Activated T-cell treated with anti-CD3 and anti-CD28 coated beads, Interleukin-2, amount 50 U/mL, for 48 hours (primary cell): ENCODE measurements at places on chromosomes 1 and 21.

GRCh38 chr21:46068516-46069079 is 29.3 kb upstream of the COL6A2 start:
- no peak for DNase-seq

GRCh38 chr1:171610385-171610784 is 11.7 kb upstream of the MYOCOS start:
- no peak for DNase-seq

GRCh38 chr1:203278082-203278884 is 27.0 kb upstream of the BTG2 start:
- DNase-seq: no peak

DNA sequence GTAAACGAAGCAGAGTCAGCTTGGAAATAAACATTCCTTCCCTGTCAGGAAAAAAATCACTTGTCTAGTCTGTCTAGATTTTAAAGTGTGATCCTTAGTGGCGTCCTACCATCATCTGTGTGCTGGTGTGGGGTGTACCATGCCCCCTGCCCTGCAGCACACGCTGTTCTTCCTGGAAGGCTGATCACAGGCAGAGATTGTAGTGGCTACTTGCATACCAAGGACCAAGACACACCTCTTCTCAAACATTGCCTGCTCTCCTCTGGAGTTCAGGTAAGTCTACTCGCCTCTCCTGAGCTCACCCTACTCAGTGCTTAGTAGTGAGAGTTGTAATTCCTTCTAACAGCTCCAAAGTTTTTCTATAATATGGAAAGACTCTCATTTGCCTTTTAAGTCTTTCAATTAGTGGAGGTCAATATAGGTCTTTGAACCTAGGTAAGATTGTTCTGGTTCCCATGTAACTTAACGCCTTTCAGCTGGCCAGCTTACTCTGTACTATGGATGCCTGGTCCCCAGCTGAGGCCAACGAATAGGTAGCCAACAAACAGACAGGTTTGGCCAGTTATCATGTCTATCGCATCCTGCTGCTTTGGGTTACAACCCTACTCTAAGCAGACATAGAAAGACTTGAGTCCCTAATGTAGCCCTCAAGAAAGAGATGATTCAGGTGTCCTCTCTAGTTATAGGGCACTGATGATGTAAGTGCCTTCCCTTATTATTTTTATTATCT is 55.4 kb downstream of the XCL1 start:
- no peak for DNase-seq

- DNase-seq: no peak
Observed at GRCh38 chr1:183883623-183884022, 78.7 kb downstream of the RGL1 start.

DNA sequence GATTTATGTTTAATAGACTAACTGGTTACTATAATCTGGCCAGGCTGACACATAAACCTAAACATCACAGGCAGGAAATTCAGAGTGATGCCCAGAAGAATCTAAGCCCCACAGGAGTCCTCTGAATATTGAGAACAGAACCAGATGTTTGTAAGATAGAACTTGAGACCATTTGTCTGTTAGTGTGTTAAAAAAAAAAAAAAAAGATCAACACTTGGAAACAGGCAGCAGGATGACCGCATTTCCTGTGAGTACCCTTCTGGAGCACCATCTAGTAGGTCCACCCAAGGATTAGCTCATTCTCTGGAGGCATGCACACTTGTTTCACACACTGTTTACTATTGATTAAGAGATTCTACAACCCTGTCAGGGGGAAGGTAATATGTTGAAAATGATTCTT is 111.4 kb upstream of the VANGL1 start:
- DNase-seq: no peak

DNA sequence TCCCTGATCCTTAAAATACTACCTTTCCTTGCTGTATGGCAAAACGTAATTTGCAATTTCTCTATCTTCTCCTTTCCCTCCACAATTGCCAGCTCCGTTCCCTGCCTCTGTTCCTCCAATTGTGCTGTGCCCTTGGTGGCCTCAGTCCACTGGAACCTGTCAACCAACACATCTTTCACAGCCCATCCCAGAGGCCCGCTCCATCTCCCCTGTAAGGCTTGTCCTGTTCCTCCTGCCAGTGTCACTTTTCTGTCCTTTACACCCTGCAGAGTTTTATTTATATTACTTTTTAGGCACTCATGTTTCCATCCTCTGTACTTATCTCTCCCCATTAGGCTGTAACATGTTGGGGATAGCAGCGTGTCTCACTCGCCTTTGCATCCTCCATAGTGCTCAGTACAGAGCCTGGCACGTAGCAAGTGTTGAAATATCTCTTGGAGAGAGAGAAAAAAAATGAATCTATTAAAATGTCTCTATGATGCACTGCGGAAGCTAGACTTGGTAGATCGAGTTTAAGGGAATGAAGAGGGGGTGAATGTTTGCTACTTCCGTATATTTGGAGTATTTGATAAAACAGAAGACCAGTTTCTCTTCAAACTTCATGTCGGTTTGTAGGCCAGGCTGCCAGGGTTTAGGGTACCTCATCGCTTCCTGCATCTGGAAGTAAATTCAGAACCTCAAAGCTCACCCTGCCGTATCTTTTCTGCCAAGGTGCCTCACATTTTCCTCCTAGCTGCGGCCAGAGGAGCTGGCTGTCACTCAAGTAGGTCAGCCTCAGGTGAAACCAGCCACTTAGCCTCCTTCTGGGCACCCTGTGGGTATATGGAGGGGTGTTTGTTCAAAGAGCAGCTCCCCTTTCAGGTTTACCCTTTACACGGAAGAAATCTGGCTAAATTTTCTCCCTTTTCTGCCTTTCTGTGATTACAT is 303.8 kb downstream of the TM2D1 start:
- DNase-seq: no peak

DNA sequence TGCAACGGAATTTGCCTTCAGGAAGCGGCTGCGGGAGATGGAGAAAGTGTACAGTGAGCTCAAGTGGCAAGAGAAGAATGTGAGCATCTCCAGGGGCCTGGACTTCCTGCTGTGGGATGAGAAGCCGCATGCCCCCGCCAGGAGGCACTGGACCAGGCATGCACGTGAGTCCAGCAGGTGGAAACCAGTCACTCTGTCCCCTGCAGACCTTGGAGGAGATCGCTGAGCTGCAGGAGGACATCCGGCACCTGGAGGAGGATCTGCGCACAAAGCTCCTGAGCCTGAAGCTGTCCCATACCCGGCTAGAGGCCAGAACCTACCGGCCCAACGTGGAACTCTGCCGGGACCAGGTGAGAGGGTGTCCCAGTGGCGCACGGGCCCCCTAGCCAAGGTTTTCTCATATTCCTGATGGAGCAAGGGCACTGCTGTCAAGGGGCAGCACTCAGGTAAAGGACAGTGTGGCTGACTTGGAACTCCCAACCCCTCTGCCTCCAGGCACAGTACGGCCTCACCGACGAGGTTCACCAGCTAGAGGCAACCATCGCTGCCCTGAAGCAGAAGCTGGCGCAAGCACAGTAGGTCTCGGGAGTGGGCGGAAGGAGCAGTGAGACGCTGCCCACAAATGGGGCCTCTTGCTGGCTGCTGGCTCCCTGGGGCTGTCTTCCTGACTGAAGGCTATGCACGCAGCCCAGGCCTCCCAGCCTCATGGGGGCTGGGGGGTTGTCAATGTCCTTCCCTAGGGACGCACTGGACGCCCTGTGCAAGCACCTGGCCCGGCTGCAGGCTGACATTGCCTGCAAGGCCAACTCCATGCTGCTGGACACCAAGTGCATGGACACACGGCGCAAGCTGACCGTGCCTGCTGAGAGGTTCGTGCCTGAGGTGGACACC is 1.2 kb upstream of the ADPRS start:
- DNase-seq: peak; percentile 17

GRCh38 chr1:54489627-54490250 is 58.3 kb upstream of the ACOT11 start:
- no peak for DNase-seq

GRCh38 chr21:15059397-15059796 is 5.4 kb downstream of the NRIP1 start:
- DNase-seq: no peak

DNA sequence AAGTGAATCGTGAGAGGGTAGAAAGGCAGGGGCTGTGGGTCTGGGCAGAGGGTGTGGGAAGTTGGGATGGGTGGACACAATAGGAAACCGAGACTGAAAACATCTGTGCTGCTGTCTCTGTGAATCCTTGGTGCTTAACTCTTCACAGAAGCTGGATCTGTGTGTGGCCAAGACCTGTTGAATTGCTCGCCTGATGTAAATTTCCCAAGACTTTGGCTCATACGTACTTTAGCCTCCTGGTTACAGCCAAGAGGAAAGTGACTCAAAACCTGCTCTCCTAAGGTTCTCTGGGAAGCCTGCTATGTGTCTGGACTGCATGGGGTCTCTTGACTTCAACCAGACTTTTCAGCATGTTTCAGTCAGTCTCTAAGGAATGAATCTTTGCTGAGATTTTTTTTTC is 270.3 kb downstream of the RWDD3 start:
- no peak for DNase-seq

- peak; percentile 55 for DNase-seq
Observed at GRCh38 chr1:150150133-150151021, 661 bp downstream of the PLEKHO1 start.

DNA sequence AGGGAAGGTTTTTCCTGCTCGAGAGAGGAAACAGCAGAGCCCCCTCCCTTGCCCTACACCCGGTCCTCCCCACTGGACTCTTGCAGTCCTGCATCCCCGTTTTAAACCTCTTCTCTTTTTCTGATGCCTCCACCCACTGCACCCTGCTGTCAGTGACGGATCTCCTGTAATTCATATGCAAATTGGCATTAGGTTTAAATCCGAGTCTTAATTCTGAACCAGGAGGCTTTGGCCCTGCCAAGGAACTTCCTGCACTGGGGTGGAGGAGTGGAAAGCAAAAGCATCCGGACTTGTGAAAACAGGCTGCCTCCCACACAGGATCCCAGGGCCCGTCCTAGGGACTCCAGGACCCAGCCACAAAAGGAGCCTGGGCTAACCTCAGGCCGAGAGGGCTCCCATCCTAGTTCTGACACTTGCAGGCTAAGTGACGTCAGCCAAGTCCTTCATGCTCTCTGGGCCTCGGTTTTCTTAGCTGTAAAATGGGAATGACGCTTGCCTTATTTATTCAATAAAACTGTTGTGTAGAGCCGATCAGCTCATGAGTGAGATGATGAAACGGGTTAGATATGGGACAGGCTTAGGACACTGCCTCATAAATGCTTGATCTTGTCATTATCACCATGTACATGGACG is 613.3 kb downstream of the AJAP1 start:
- no peak for DNase-seq

GRCh38 chr1:222310836-222311235 is 237.1 kb downstream of the HHIPL2 start:
- DNase-seq: no peak

GRCh38 chr1:110235181-110235833 is 25.2 kb downstream of the KCNC4 start:
- no peak for DNase-seq

GRCh38 chr1:99570486-99571089 is 75.3 kb upstream of the PALMD start:
- no peak for DNase-seq

DNA sequence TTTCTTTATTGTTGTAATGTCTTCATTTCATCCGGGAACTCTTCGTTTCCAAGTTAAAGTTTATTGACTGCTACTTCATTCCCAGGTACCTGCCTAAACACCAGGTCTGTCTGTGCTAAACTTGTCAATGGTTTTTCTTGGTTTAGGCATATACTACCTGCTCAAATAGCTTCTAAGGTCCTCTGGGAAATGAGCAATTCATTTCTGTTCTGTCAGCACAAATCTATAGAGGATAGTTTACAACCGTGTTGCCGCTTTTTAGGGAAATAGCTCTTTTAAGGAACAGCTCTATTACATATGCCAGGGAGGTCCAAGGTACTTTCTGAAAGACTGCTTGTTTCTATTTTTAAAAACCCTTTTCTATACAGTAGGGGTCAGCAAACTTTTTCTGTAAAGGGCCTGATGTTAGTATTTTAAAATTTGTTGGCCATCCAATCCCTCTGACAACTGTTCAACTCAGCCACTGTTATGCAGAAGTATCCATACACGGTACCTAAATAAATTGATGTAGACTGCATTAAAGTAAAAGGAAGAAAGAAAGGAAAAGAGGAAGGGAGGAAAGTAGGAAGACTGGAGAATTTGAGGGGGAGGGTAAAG is 222.7 kb upstream of the PTBP2 start:
- no peak for DNase-seq

- no peak for DNase-seq
Observed at GRCh38 chr1:100523038-100523652, 14.8 kb upstream of the GPR88 start.

DNA sequence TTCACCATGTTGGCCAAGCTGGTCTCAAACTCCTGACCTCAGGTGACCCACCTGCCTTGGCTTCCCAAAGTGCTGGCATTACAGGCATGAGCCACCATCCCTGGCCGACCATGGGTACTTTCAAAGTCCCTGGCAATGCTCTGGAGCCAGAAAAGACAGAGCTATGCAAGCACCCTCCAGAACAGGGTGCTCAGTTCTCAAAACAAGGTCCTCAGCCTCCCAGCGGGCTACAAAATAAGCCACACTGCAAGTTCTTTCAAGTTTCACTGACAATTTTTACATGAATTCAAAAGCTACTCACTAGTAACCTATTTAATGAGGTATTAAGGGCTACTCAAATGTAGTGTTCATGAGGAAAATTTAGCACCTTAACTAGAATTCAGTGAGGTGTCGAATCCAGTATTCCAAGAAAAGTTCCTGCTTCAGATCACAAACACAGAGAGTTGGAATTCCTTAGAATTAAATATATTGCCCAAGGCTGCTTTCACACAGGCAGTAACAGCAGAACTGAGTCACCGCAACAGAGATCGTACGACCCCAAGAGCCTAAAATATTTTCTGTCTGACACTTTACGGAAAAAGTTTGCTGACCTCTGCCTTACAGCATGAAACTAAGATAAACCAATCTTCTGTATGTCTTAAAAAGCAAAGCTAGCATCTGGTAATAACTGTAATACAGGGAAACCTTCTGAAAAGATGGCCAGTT is 60.7 kb downstream of the HSF2BP start:
- no peak for DNase-seq

GRCh38 chr1:183638649-183639387 is 3.2 kb upstream of the ARPC5 start:
- no peak for DNase-seq

DNA sequence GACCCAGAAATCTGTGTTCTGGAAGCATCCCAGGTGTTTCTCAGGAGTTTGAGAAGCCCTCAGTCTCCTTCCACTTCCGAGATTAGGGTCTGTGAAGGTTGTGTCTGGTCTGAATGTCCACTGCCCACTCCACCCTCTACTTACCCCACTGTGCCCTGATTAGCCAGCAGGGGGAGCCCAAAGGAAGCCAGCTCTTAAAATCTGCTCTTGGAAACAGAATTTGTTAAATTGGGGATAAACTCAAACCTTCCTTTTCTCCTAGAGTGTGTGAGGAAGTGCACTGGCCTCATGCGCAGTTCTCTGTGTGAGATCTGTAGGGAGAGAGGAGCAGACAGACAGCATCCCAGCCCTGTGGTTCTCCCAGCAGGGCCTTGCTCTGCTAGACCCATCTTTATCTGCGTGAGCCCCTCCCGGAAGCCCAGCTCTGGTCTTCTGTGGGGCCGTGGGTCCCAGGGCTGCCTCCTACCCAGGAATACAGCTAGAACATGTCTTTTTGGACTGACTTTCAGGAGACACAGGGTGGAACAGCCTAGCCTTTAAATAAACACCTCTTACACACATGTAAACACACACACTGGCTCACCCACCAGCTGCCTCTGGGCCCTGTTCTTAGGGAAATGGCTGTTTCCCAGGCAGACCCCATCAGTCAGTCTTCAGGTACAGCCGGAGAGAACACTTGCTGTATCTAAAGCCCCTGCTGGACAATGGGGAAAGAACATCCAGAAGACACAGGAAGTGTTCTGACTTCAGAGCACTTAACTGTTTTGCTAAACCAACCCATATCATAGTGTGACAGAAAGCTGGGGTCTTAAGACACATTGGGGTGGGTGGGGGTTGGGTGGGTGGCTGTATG is 52.2 kb downstream of the SMYD2 start:
- DNase-seq: peak; percentile 64
